Omental fat pad (tissue), 4 donors: ENCODE measurements at places on chromosomes 4 and X.

GRCh38 chr4:88007304-88008121, at the start of gene PKD2:
PKD2 (plus strand) TSS chr4:88007635; CDS start chr4:88007734, 99 bp downstream.
- DNase-seq = peak; percentile 51

- no peak for DNase-seq
Observed at GRCh38 chr4:15552557-15553362, 83.1 kb downstream of the CC2D2A start.

DNA sequence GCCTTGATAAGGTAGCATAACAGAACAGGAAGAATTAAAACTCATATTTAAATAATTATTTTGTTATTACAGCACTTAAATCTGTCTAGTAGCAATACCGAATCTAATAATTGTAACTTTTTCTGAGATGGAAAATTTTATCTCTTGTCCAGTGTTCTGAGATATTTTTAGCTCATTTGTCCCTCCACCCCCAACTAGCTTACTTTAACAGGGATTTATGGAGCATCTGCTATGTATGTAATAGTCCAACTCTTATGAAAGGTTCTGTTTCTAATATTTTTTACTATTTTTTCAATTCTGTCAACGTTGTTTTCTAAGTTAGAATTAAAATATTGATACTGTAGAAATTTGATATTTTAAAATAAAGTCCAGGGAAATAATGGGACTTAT, 38.2 kb upstream of the NUDT6 start:
- no peak for DNase-seq

DNA sequence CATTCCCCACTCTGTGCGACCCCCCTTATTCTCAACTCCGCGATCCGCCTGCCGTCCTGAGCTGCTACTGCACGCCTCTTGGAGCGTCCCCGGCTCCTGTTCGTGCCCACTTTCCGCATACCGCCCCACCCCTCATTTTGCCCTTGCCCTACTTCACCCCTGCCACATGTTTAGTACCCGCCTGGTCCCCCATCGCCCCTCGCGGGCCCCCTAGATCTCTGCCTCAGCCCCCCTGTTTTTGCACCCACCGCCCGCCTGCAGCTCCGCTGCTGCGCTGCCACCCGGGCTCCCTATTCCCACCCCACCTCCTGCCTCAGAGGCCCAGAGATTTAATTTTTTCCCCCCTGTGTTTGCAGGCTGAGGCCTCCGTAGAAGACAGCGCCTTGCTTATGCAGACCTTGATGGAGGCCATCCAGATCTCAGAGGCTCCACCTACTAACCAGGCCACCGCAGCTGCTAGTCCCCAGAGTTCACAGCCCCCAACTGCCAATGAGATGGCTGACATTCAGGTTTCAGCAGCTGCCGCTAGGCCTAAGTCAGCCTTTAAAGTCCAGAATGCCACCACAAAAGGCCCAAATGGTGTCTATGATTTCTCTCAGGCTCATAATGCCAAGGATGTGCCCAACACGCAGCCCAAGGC, 1.4 kb downstream of the MAGED1 start:
- no peak for DNase-seq

DNA sequence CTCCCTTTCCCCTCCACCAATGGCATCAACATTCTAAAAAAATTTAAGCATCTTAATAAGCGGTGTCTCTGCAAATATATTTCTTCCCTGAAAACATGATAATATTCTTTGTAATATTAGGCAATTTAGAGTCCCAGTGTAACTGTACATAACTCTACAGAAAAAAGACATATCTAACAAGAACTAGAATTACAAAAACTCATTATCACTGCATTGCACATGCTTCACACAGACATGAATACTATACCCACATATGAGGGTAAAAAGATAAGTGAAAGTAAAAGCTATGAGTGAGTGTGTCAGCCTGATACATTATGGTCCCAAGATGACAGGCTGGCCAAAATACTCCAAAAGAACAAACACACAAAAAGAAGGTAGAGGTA, 2.4 kb upstream of the FGB start:
- no peak for DNase-seq
